Stimulated activated CD4-positive, alpha-beta T cell treated with anti-CD3 and anti-CD28 coated beads, Interleukin-2, amount 100 ng/mL, for 4 hours (primary cell): ENCODE measurements at places on chromosomes 7 and 10.
A peak's percentile ranks its signal among the peaks of the same experiment; 100 is the strongest.

DNA sequence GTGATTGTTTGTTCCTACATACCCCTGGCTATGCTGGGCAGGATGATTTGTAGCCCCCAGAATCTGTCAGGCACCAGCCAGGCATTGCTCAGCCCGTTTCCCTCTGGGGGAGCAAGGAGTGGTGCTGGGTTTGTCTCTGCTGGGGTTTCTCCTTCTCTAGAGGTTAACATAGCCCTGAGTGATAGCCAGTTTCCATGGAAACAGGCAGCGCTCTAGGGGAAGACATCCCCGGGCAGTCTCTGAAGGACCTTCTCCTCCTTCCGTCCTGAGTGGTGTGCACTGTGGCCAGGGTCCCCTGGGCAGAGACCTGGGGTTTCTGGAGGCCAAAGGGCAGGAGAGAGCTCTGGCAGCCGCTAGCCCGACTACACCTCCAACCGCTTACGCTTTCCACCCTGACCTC is 50.6 kb upstream of the LRRC4 start:
- DNase-seq: no peak

GRCh38 chr7:55132890-55133551 is 114.2 kb downstream of the EGFR start:
- DNase-seq: no peak

DNA sequence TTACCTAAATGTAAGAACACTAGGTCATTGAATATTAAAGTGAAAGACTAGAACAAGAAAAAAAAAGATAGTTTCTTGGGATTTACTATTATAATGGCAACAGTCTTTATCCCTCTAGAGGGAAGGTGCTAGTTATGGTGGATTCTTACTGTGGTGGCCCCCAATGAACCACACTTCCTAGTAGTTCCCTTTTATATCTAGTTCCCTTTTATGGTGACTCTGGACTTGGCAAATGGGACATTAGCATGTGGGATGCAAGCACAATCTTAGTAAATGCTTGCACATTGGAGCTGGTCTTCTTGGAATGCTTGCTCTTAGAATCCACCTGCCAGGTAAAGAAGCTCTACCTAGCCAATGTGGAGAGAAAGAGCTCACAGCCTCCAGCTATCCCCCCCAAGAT is 430.2 kb downstream of the LRMDA start:
- no peak for DNase-seq

DNA sequence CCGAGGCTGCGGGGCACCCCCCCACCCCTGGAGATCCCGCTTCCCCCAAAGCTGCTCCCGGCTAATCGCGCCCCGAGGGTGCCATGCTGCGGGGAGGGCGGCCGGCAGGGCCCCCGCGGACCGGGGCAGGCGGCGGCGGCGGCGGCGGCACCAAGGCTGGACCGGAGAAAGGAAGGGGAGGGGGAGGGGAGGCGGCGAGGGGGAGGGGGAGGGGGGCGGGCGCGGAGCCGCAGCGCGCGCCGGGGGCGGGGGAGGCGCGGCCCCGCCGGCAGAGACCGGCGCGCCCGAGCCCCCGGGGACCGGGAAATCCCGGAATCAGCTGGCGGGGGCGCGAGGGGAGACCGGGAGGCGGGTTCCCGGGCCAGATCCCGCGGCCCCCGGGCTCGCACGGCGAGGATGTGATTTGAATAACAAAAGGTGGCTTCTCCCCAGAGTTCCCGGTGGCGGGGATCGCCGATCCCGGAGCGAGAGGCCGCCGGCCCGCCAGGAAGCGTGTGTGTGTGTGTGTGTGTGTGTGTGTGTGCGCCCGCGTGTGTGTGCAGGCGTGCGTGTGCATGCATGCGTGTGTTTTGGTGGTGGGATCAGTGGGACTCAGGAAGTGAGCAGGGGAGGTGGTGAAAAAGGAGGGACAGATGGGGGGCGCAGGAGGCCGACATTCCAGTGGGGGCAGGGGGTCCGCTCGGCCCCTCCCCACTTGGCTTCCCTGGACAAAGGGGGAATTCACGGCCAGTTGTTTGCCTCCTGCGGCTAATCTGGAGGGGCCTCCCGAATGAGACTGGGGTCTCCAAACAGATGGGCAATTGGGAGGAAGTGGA is 99.5 kb downstream of the HIP1 start:
- peak; percentile 9 for DNase-seq

DNA sequence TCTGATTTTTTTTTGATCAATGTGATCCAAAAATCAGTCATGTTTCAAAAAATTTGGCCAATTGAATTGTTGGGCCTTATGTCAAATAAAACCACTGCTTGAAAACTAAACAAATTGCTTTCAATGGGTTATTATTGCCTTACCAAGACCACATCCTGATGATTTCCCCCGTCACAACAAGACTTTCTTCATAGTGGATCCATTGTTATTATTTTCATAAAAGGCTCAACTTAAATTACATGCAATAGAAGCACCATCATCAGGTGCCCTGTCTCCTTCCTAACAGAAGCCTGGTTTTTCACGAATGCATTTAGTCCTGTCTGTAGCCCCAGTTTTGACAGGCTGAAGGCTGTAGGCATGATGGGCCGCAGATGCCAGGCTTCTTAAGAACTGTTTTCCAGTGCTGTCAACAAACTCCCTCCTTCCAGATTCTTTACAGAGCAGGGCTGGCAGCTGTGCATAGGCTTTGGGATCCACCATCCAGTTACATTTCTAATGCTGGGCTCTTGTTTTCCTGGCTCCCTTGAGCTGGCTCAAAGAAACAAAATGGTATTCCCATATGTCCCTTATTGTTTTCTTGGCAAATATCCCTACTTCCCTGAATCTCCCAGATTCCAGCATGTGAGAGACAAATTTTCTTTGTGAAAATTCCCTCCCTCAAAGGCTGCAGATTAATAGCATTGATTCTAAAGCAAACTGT is 302.0 kb downstream of the TWIST1 start:
- DNase-seq: no peak

GRCh38 chr10:117257721-117258120 is 16.8 kb downstream of the SLC18A2 start:
- no peak for DNase-seq
